ENCODE measurements at places on chromosomes 3 and 15.

DNA sequence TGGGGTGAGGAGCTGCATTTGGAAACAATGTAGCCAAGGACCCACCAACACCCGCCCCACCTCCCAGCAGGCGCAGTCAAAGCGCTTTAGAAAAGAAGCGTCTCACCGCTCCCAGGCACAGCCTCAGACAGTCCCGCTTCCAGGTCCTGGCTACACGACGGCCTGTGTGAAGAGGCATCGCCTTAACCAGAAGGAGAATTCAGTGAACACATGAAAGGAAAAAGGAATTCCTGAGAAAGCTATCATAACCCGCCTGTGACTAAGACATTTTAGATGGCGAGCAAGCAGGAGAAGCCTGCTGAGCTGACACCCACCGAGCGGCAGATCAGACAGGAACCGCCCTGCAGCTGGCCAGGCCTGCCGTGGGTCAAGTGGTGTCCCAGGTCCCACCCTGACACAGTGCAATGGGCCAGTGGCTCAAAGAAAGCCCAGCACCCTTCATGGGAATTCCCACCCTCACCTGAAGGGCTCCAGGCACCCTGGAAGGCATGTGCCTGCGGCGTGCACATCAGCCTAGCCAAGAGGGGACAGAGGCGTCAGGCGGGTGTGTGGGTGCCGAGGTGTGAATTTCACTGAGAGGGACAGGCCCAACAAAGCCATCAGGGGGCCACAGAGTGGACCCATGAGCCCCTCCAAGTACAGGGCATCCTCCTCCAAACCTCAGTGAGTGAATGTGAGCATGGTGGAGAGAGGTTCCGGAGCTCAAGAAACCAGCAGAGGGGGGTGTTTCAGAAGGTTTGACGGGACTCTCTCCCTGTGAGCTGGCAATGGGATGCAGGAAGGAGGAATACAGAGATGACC lies 144.8 kb downstream of the NSMCE3 start:
- DNase-seq, result peak; percentile 14

GRCh38 chr3:61809879-61810278 lies 248.5 kb downstream of the PTPRG start:
- DNase-seq, result no peak

GRCh38 chr3:183734750-183735494 lies 37.3 kb downstream of the YEATS2 start:
- DNase-seq, result no peak

- peak; percentile 42 for DNase-seq
Observed at GRCh38 chr15:58340176-58340575, 91.6 kb upstream of the LIPC start.

DNA sequence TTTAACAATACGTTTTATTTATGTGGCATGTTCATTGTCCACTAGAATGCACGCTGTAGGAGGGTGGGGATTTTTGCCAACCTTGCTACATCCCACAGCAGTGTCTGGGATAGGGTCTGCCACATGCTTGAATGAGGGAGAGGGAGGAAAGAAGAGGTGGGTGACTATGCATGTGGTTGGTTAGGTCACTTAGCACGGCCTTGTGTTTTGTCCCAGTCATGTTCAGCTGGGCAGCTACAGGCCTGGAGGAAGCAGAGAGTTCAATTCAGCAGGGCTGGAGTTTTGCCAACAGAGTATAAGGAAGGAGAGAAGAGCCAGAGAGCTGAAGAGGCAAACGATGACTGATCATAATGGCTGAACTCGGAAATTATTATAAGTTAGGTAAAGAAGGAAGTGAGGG lies 268.4 kb upstream of the NSMCE3 start:
- DNase-seq, result no peak

GRCh38 chr3:149245738-149246451 lies 24.3 kb upstream of the CP start:
- DNase-seq, result no peak

GRCh38 chr3:190319660-190320059 lies 2.6 kb downstream of the CLDN1 start:
- DNase-seq, result no peak

DNA sequence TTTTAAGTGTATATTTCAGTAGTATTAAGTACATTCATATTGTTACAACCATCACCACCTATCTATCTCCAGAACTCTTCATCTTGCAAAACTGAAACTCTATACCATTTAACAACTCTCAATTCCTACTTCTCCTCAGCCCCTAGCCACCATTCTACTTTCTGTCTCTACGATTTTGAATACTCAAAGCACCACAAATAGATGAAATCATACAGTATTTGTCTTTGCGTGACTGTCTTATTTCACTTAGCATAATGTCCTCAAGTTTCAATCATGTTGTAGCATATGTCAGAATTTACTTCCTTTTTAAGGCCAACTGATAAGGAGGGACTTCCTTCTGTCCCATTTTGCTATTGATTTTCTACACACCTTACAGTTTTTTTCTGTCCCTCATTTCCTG lies 593.3 kb downstream of the FHIT start:
- no peak for DNase-seq

- no peak for DNase-seq
Observed at GRCh38 chr3:175269394-175269793, 410.3 kb downstream of the NAALADL2 start.

GRCh38 chr15:48984811-48985352 lies 21.2 kb upstream of the SHC4 start:
- DNase-seq, result no peak

DNA sequence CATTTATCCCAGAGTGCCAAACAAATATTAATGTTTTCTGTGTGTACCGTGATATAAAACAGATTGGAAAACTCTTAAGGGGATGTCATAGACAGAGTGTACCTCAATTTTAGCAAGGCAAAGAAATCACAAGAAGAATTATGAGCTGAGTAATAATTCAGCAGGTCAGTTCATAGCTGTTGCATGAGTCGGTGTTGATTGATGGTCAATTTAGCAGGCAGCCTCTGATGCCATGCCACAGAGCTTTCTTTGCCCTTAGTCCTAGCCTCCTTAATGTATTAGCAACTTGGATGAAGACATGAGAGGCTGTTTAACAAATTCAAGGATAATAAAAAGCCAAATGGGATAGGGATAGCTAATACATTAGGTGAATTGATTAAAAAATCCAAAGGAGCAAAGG lies 6.8 kb downstream of the SLC35A5 start:
- no peak for DNase-seq

DNA sequence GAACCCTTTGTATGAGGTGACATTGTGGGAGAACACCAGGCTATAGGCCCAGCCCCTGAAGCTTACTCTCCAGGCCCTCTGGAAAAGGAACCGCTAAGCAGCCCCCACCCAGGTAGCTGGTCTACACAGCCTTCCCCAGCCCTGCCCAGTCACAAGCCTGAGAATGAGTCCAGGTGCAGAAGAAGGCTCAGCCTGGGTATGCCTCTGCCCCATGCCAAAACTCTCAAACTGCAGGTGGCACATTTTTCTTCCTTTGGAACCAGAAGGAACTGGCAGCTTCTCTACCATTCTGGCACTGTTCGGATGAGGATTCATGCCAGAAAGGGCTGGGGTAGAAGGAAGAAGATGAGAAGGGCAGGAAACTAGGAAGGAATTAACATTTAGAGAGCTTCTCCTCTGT lies 23.7 kb upstream of the TBC1D21 start:
- DNase-seq, result no peak

- DNase-seq, result no peak
Observed at GRCh38 chr15:99619712-99620111, 53.9 kb downstream of the MEF2A start.

DNA sequence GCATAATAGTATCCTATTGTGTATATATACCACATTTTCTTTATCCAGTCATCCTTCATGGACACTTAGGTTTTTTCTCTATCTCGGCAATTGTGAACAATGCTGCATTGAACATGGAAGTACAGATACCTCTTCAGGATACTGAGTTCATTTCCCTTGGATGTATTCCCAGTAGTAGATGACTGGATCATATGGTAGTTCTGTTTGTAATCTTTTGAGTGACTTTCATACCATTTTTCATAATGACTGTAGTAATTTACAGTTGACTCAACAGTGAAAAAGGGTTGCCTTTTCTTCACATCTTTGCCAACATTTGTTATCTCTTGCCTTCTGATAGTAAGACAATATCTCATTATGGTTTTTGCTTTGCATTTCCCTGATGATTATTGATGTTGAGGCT lies 21.8 kb downstream of the MYH15 start:
- DNase-seq, result peak; percentile 46

GRCh38 chr3:131394400-131394799 lies 12.8 kb downstream of the NUDT16 start:
- no peak for DNase-seq

GRCh38 chr15:65305150-65305758 lies 777 bp downstream of the RNU5B-1 start:
- DNase-seq, result no peak

Data from fibroblast of skin of left quadriceps (primary cell).